ENCODE measurements at places on chromosomes 1 and 21. TPM values are rescaled to one million over a fixed set of nuclear protein-coding genes. Genes with fewer than 3 reads are reported as not detected.

DNA sequence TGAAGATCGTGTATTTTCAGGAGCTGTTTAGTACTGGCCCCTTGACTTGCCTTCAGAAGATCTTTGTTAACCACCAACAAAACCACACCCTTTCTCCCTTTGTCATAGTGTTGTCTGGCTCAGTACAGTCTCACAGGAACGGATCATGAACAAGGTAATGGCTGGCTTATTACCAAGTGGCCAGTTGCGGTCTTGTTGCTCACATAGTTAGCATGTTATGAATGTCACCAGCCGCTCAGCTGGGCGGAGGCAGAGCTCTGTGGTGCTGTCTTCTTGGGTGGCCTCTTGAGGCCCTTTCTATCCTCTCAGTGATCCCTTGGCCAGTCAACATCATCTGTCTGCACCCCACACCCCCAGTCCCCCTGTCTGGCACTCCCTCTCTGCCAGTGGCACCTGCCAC, 21.4 kb downstream of the CNIH3 start:
- peak; percentile 59 for DNase-seq

DNA sequence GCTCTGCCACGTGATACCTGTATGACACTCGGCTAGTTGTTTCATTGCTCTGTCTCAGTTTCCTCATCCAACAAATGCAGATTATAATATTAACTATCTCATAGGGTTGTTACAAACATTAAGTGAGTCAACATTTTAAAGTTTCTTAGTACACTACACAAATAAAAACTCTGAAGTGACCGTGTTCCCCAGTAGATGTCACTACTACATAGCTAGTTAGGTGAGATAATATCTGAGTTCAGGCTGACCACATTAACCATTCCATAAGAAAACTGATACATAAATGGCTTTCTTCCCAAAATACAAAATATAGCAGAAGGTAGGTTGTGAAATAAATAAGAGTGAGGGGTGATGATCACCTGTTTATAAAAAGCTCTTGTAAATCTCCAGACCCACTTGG, 214.1 kb downstream of the NUF2 start:
- no peak for DNase-seq

DNA sequence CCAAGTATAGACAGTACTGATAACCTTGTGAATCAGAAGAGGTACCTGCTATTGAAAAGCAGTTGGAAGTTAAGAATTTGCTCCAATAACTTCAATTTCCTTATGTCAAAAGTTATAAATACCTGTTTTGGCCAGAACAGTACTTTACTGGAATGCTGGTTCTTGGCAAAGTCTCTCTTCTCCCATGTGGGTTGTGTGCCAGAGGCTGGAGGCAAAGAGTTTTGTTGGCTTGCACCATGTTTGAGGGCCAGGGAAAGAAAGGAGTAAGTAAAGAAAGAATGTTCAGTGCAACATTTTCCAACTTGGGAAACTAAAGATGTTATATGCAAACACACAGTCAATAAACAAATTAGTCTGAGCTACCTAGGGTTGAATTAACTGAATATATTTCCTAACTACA, 67.0 kb upstream of the DYNLT5 start:
- no peak for DNase-seq

CHI3L1 gene
- total RNA-seq, result 7.4 TPM

IRF6 gene
- total RNA-seq, result 34.0 TPM

SELP gene
- total RNA-seq, result 10.6 TPM

DNA sequence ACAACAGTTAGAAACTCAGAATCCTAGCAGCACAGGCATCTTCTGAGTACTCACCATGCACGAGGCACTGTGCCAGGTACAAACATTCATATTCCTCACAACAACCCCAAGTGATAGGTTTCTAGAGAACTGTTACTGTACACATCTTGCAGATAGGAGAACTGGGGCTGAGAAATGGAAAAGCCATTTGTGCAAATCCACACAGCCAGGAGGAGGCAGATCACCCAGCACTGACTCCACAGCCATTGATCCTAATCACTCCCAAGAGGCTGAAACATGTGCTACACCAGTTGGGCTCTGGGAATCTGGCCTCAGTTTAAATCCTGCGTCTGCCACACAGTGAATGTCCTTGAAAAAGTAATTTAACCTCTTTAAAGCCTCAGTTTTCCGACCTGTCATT, 151.0 kb downstream of the ST6GALNAC5 start:
- DNase-seq, result no peak

GRCh38 chr1:19495799-19496526, 10.6 kb upstream of the CAPZB start:
- no peak for DNase-seq

RXFP4 gene
- not detected for total RNA-seq

- no peak for DNase-seq
These were observed 188.1 kb upstream of the ETV3 start for GRCh38 chr1:157326173-157326859.

DNA sequence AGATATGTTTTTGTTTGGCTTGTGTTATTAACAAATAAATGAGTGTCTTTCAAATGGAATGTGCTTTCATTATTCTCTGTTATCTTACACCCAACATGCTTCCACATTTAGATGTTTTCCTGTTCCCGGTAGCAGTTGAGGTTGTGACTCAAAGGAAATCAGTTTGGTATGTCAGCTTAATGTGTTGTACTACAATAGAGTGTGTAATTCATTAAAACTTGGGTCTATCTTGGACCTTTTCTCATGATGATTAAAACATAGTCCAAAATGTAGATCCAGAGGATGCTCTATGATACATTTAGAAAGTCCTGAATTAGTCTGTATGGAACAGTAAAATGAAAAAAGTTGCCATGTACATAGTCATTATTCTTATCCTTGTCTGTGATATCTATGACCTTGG, 26.7 kb downstream of the RTCA start:
- DNase-seq, result no peak

DNA sequence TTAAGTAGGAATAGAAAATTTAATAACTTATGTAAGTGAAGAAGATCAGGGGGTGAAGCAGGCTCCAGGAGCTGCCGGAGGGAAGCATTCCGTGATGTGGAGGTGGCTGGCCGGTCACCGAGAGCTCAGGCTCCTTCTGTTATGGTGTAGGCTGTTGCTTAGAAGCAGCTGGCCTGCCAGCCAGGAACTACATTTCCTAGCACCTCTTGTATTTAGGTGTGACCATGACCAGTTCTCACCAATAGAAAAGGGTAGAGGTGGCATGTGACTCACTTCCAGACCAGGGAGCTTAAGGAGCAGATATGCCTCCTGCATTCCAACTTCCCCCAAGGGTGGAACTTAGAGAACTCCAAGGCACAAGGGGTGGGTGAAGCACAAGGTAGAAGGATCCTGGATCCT, 120.7 kb downstream of the ACTL8 start:
- peak; percentile 59 for DNase-seq

NFIA gene
- total RNA-seq, result 78.6 TPM

NGF gene
- total RNA-seq, result 2.1 TPM

- DNase-seq, result no peak
These were observed 9.4 kb downstream of the SLX9 start for GRCh38 chr21:44949161-44949778.

DNA sequence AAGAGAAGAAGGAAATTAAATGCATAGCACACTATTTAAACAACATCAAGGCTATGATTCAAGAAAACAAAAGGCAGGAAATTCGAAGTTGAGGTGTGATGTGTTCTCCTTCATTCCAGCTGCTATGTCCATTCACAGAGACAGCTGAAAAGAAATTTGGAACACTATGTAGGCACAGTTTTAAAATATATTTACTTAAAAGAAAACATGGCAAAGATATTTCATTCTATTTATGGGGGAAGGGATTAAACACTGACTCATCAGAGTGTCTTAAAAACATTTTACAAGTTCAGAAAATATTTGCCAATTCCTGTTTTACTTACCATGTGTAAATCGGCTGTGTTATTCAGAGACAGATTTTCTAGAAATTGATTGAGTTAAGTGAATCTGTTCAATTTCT, 39.4 kb upstream of the NGF start:
- no peak for DNase-seq

GRCh38 chr1:80882553-80882952, 918.2 kb upstream of the ADGRL2 start:
- DNase-seq, result no peak

DNA sequence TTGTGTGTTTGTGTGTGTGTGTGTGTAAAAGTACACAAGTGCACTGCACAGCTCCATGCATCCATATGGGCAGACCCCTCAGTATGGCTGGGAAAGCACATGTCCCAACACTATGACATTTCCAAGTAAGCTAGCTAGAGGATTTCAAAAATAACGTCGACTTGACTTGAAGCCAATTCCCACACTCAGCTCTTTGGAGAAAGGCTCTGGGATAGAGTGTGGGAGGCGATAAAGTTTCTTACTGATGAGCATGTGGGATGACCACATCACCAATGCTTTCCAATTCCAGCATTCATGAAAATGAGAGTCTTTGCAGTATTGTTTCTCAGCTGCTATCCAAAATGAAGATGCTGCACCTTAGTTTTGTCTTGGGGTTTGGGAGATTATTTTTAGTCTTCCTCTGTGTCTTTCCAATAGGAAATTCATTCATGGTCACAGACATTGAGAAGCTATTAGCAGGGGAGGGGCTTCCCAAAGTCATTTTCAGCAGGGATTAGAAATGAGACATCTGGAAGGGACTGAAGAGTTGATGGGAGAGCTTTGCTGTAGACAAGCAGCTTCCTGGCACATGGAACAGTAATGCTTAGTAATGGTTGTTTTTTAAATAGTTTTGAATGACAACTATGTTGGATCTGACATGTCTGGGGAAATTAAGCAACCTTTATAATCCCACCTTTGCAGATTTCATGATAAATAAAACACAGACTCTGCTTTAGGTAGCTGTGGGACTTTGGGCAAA, 143.5 kb downstream of the ASTN1 start:
- DNase-seq, result no peak

LIN28A gene
- not detected for total RNA-seq

SLC6A9 gene
- 1.8 TPM for total RNA-seq

DNA sequence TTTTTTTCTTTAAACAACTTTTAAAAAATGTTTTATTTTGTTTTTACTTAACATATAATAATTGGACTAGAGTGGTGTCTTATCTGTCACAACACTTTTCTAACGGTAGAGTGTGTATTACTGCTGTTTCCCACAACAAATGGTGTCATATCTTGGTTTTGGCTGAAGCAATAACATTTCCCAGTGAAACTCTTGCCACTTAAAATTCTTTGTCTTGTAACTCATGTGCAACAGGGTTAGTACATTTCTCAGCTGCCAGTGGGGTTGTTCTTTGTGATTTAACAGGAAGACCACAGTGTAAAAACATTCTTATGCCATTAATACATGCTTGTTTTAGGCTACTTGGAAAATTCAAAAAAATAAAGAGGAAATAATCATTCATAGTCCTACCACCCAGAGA, 43.5 kb downstream of the ALPL start:
- no peak for DNase-seq

DNA sequence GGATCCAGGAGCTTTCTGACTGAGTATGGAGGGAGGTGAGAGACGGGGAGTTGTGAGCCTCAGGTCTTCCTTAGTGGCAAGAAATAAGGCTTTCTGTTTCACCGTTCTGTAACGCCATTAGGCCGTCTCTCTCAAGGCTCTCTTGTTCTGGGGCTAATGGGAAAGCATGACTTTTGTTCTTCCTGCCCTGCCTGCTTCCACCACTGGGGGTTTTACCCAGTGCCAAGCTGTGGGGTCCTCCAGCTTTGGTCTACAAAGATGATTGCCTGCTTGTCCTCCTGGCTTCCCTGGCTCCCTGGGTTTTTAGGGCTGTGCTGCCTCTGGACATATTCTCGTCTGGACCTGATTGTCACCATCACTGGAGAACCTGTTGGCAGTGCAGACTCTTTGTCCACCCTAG, 74.8 kb upstream of the TINAGL1 start:
- no peak for DNase-seq

DNA sequence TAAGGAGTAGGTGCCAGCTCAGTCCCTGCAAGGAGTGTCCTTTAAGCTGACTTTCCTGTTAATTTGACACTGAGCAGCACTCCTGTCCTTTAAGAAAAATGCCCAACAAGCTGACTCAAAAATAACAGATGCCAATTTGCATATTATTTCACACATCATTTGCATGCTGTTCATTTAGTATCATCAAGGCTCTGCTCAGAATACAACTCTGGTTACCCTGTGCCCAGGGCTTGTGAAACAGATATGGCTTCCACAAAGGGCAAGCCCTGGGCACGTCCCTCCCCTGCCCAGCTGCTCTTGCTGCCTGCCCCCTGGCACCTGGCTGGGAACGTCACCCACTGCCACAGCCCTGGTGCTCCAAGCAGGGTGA, 10.3 kb downstream of the KCNN3 start:
- no peak for DNase-seq

- peak; percentile 63 for DNase-seq
These were observed 98.8 kb downstream of the GLIS1 start for GRCh38 chr1:53639996-53640700.

GRCh38 chr1:235404190-235404589, 37.0 kb downstream of the TBCE start:
- DNase-seq, result no peak

EPHA10 gene
- total RNA-seq, result not detected

ZSWIM5 gene
- 1.5 TPM for total RNA-seq

INTS7 gene
- 8.4 TPM for total RNA-seq

NBPF6 gene
- total RNA-seq, result not detected

DNA sequence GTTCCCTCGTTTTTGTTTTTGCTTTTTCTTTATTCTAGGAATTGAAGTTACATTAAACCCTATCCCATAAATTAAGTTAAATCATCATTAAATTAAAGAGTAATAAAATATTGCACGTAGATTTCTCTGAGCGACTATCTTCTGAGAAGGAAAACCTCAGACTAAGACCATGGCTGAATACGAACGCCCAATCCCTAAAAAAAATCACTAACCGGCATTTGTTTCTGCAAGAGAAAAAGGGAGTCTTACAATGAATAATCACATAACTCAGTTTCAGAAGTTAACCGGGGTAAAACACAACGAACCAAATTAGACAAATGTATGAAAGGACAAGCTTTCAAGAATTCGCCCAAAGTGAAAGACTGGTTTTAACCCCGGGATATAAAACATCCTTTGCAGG, 1.3 kb downstream of the PIK3R3 start:
- no peak for DNase-seq

DNA sequence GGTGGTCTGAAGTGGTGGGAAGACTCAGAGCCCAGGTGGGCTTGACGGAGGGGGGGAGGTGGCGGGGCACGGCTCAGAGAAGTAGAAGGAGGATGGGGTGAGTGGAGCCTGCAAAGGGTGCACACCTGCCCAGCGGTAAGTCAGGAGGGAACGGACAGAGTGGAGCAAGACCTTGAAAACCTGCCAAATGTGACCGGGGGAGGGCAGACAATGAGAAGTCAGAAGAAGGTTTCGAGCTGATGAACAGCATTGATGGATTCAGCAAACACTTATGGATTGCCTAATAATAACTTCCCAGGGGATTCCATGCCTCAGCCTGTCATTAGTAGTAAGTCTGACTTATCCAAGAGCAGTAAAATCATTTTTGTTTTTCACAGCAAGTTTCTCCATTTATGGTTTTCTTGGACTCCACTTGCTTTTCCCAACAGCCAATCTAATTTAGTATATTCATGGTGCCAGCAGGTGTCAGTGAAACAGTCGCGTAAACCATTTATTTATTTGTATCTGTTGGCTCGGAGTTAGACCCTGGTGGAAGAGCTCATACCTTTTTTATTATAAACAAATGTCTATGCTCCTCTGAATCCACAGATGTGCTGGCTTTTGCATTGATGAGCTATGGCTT, 279.1 kb downstream of the PCP4 start:
- no peak for DNase-seq

HTR6 gene
- not detected for total RNA-seq

Measured in cardiac septum (tissue), 1 donor.